ENCODE measurements at places on chromosomes 12 and 14.

DNA sequence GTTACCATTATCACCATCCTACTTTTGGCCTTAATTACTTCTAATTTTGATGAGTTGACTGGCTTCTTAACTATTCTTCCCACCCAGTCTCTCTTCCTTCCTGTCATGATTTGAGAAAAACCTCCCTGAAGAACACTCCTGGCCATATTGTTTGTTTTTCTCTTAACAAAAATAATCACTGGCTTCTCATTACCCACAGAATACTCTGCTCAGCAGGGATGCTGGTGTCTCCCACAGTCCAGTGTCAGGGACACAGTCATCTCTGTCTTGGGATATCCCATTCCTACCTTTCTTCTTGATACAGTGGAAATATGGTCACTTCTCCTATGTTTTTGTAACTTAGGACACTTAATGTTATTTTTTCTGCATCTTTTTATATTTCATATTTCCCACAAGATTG is 103.7 kb downstream of the SRGAP1 start:
- DNase-seq = no peak

DNA sequence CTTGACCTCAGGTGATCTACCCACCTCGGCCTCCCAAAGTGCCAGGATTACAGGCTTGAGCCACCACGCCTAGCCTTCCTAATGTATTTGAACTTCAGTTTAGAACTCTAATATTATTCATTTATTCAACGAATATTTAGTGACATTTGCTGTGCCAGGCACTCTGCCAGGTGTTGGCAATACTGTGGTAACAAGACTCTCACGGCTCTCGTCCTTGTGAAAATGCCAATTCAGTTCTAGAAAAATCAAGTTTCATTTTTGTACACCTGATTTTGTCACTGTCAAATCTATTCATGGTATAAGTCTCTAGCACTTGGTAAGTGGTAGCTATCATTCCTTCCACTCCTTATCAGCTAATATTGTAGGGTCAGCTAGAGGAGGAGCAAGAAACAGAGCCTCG is 6.3 kb upstream of the PWP1 start:
- no peak for DNase-seq

GRCh38 chr12:2288875-2289274 is 236.1 kb downstream of the CACNA1C start:
- DNase-seq = no peak

DNA sequence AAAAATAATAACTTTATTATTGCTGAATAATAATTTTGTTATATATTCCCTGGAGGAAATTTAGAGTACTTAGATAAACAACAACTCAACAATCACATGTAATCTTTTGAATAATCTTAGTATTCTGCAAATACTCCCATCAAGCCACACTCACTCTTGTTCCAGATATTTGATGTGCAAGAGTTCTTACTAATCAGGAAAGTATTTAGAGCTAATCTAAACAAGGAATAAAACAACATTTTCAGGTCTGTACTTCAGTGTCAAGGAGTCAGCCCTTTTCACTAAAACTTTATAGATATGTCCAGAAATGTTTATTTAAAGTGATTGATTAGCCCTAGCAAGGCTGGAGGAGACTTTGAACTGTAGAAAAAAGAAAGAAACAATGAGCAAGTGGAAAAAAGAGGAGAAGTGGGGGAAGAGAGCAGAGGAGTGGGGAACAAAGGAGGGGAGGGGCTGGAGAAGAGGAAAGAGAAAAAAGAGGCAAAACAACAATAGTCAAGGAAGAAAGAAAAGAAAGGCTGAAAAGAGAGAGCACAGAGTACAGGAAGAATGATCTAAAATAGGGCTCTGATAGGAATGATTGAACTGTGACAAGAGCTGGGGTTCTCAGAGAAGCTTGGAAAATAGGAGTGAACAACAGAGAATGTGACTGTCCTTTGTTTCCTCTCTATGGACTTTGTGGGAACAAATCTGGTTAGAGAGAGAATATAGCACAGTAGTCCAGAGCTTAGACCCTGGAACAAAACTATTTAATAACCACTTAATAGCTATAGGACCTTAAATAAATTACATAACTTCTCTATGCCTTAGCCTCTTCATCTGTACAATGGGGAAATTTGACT is 238.7 kb downstream of the AKAP6 start:
- peak; percentile 42 for DNase-seq

GRCh38 chr14:21092273-21093011 is 6.0 kb downstream of the ZNF219 start:
- DNase-seq = peak; percentile 31

DNA sequence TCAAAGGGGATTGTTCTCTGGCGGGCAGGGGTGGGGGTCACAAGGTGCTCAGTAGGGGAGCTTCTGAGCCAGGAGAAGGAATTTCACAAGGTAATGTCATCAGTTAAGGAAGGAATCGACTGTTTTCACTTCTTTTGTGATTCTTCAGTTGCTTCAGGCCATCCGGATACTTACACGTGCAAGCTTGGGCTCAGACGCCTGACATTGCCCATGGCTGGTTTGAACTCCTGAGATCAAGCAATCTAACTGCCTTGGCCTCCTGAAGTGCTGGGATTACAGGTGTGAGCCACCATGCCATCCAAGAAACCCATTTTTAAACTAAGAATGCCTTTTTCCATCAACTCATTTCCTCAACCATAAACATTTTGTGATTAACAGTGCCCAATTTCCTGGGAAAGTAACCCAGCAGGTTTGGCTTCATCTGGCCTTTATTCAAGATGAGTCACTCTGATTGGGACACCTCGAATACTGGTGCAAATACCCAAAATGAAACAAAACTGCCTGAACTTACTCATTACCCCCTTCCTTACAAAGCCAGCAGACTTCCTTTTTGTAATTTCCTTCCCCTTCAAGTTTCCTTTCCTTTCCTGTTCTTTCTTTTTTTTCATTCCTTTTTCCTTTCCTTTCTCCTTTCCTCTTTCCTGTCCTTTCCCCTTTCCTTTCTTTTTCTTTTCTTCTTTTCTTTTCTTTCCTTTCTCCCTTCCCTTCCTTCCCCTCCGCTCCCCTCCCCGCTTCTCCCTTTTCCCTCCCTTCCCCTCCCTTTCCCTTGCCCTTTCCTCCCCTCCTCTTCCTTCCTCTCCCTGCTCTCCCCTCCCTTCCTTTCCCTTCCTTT is 10.2 kb upstream of the RNASE10 start:
- DNase-seq = no peak

- DNase-seq = peak; percentile 34
These were observed 652 bp downstream of the BAZ1A start for GRCh38 chr14:34874386-34875030.

DNA sequence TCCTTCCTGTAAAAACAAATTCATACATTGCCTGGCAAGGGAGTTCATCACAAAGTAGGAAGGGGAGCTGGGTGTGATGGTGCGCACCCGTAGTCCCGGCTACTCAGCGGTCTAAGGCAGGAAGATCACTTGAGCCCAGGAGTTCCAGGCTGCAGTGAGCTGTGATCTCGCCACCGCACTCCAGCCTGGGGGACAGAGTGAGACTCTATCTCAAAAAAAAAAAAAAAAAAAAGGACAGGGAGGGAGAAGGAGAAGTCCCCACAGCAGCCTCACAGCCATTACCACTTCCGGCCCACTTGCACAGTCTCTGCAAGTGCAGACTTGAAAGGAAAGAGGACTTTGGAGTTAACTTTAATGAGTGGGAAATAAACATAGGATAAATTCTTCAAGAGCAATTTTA is 121.0 kb downstream of the FBXL14 start:
- DNase-seq = no peak

DNA sequence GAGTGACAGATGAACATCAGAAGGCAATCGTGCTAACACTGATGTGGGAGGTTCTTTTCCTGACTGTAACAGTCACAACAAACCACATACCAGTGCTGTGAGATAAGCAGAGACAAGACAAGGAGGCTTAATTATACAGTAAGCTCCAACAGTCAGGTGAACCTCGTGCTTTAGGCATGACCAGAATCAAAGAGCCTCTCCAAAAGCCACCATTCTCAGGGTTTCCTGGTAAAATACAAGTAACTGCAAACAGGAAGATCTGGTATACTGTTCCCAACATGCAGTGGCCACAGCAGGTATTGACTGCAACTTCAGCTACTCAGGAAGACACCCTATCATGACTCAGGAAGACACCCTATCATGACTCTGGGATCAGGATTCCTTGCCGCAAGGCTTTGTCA is 47.3 kb upstream of the GTF2A1 start:
- DNase-seq = no peak

DNA sequence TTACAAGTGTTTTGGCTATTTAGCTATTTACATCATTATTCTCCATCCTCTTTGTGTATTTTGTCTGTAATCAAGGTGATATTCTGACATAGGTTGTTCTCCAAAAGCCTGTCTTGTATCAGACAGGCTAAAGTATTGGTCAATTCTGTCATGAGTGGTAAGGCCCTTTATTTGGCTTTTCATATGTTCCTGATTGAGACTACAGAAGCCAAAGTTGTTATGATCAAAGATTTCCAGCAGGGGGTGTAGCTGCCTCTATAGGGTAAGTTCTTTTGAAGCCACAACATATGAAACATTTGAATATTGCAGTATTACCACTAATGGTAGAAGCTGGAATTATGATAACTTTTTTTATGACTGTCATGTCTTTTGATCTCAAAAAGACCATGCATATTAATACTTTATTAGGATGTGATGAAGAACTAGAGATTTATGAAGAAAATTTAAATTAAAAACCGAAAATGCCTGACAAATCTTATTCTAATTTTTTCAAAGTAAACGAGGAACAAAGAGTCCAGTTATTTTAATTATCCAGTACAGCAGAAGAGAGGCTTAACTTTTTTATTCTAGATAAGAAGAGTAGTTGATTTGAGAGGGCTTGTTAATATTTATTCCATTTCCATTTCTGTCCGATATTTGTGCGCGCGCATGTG is 3.4 kb upstream of the ARHGAP5 start:
- peak; percentile 43 for DNase-seq

DNA sequence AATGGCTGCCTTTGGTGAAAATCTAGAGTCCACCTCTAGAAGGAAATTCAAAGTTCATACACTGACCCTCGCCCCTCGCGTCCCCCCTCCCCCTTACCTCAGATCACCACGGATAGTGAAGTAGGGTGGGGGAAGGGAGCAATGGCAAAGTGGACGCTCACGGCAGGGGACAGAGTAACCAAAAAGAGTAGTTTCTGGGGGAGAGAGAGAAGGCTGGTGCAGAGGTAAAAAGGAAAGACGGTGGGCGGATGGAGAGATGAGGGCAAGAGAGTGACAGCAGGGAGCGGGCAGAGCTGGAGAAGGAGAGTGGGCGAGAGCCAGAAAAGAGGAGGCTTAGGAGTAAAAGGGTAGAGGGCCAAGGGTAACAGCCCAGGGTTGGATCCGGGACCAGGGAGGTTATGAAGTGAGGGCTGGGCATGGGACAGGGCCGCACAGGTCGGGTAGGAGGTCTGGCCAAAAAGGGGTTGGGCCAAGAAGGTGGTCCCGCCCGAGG is 423 bp downstream of the ALDH6A1 start:
- no peak for DNase-seq

DNA sequence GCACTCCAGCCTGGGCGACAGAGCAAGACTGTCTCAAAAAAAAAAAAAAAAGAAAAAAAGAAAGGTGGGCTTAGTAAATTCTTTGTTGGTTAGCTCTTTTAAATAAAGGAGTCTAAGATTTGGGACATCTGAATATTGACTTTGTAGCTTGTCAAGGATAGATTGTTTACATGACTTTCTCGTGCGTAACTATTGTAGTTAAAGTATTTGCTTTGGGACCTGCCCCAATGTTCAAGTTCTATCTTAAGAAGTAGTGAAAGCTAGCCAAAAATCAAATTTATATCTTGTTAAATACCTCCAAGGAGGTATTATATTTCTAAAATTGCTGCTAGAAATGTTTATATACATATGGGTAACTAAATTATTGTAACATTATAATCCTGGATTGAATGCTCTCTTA is 32.4 kb downstream of the PTPN21 start:
- DNase-seq = no peak

- no peak for DNase-seq
These were observed 379.9 kb upstream of the PDE3A start for GRCh38 chr12:19988459-19988873.

GRCh38 chr12:44299524-44299923 is 463.6 kb downstream of the TMEM117 start:
- DNase-seq = no peak

GRCh38 chr12:64273527-64274403 is 51.7 kb upstream of the KICS2 start:
- DNase-seq = no peak

DNA sequence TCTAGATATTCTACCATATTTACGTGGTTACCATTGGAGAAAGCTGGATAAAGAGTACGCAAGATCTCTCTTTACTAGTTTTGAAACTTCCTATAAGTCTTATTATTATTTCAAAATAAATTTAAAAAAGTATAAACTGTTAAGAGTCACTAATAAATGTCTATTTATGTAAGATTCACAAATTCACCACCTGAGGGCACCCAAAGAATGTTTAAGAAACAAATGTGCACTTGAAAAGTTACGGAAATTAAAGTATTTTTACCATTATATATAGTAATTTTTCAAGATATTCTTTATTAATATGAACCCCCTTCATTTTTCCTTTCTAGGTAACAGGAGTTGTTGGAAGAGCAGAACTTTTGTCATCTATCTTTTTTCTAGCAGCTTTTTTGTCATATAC is 11.9 kb downstream of the TMTC3 start:
- DNase-seq = no peak

GRCh38 chr14:72479461-72479931 is 414.4 kb downstream of the DPF3 start:
- no peak for DNase-seq
